Cardiac septum (tissue), 1 donor: ENCODE measurements at places on chromosomes 6 and 20. TPM values are rescaled to one million over a fixed set of nuclear protein-coding genes. Genes with fewer than 3 reads are reported as not detected.
A peak's percentile ranks its signal among the peaks of the same experiment; 100 is the strongest.

GRCh38 chr6:49531774-49532569, 18.5 kb upstream of the C6orf141 start:
- no peak for DNase-seq

DNA sequence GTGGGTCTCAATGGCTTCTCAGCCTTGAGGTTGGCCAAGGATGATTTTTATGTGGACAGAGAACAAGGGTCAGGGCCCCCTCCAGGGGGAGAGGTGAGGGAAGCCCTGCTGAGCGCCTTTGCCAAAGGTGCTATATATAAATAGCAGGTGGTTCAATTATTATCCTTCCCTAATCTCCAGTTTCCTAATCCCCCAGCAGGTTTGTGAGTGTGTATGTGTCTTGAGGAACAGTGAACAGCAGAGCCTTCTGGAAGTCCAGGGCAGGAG, 3.2 kb upstream of the SIRPA start:
- no peak for DNase-seq

GRCh38 chr6:89887452-89888137, 6.7 kb upstream of the GJA10 start:
- no peak for DNase-seq

DNA sequence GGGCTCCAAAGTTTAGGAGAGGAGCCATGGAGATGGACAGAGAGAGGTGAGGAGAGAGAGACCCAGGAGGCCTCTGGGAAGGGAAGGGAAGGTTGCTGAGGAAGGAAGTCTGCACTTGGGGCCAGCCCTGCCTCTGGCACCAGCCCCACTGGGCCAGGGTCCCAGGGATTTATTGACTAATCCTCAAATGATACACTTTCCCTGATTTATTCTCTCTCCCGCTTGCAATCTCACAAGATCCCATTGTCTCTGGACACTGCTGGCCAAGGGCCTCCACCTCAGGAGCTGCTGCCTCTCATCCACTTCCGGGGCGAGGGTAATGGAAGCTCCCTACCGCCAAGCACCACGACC, 43.6 kb upstream of the FOXP4 start:
- DNase-seq: no peak

- no peak for DNase-seq
These were observed 20.3 kb downstream of the RIN2 start for GRCh38 chr20:19778404-19778803.

DNA sequence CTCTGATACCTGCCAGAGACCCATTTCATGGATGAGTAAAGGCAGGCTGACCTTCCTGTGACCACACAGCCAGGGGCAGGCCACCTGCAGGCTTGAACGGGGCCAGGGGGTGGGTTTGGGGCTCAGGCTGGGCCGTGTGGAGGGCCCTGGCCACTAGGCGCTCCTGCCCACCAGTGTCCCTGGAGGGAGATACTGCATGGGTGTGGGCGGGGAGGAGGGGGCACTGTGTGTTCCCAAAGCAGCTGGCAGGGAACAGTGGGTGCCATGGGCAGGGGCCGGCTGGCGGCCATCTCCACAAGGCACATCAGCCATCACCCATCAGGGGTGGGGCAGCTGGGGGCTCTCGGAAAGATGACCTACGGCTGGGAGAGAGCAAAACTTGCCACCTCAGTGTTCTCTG, 15.4 kb downstream of the SRC start:
- DNase-seq: no peak

DNA sequence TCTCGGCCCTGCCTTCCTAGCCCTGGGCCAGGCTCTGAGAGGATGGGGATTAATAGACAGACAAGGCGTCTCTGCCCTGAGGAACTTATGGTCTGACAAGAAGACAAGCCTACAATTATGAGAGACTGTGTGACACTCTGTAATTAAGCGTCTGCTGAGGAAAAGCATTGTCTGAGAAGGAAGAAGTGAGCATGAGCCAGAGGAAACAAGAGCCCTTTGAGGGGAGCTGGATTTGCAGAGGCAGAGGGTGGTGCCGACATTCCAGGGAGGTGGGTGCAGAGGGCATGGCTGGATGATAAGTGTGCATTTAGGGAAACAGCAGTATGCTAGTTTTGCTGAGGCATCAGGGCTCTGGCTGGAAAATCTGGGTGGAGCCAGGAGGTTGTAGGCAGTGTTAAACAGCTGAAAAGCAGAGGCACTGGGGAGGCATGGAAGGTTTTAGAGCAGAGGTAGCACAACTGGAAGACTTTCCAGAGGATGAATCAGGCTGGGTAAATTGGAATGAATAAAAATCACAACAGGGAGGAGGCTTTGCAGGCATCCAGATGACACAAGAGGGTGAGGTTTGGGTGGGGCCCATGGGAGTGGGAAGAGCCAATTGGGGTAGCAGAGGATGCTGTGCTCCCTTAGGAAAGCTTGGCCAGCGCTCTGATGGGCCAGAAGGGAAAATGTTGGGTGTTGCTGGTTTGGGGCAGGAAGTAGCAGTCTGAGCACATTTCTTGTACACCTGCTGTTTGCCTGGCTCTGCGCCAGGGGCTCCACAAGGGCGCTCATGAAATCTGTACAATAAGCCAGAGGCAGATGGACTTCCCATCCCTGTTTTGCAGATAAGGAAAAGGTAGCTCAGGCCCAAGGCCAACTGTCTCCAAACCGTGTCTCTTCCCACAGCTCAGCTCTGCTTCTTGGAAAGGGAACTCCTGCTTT, 74.0 kb upstream of the MYL9 start:
- no peak for DNase-seq

- no peak for DNase-seq
These were observed 73.8 kb downstream of the CDK19 start for GRCh38 chr6:110741517-110741916.

DNA sequence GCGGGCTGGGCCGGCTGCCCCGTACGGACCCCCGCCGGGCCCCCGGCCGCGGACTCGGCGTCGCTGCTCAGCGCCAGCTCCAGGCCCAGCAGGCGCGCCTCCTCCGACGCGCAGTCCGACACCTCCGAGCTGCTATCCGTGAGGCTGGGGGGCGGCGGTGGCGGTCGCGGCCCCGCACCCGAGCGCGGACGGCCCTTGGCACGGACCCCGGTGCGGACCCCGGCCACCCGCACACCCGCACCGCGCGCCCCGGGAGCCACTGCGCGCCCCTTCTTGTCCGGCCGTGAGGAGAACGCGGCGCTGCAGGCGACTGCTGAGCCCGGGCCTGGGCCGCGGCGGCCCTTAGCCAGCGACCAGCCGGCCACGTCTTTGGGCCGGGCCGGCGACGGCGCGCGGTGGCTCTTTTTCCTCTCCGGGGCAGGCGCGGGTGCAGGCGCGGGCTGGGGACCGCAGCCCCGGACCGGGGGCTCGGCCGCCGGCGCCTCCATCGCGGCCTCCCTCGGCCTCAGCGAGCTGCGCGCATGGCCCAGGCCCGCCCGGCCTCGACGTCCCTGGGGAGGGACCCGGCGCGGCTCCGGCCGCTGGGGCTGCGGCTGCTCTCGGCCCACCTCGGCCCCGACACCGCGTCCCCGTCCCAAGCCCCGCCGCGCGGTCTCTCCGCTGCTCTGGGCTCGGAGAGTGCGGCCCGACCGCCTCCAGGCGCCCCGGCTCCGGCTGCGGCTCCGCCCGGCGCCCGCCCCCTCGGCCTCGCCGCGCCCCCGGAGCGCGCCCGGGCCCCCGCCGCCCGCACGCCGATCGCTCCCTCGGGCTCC, 12.9 kb upstream of the TLDC2 start:
- no peak for DNase-seq

DNA sequence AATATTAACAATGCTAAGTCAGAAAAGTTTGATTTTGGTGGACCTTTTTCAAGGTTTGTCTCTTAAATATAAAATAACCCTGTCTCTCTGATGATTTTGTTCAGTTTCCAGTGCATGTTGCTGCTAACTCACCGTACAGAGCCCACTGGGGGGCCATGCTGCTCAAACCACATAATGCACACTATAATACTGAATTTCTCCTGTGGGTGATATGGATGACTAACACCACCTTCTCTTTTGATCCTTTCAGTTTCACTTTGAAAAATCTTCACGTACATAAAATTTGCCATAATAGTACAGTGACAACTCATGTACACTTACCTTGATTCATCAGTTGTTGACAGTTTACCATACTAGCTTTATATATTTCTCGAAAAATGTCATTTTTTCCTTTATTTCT, 506.6 kb upstream of the MAN1A1 start:
- no peak for DNase-seq

DNA sequence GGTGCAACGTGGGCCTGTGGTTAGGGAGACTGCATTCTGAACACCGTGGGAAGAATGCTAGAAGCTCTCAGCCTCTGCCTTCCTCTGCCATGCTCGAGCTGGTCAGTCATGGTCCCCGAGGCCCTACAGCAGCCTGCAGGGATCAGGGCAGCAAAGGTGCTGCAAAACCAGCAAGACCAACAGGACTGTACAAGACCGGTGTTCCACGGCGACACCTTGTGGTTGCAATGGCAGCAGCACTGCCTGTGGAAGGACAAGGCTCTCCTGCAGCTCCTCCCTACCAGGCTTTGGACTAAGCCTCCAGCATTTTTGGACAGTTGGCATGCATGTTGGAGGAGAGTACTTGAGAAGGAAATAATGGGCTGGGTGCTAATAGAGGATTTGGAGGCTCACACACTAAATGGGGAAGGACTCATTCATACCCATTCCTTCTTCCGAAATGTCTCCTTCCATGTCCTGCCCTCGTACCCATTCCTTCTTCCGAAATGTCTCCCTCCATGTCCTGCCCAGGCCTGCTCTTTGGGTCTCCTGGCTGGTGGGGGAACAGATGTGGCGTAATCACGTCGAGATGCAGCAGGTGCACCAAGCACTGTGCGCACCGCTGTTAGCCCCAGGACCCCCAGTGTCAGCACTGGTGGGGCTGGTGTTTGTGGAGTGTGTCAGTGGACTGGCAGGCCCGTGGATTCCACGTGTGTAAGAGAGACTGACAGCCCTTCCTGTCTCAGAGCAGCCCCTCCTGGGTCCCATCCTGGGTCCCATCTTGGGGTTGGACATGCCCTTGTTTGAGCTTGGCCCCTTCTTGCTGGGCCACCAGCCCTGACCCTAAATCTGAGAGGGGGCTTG, 18.6 kb upstream of the MYT1 start:
- DNase-seq: peak; percentile 65

DNA sequence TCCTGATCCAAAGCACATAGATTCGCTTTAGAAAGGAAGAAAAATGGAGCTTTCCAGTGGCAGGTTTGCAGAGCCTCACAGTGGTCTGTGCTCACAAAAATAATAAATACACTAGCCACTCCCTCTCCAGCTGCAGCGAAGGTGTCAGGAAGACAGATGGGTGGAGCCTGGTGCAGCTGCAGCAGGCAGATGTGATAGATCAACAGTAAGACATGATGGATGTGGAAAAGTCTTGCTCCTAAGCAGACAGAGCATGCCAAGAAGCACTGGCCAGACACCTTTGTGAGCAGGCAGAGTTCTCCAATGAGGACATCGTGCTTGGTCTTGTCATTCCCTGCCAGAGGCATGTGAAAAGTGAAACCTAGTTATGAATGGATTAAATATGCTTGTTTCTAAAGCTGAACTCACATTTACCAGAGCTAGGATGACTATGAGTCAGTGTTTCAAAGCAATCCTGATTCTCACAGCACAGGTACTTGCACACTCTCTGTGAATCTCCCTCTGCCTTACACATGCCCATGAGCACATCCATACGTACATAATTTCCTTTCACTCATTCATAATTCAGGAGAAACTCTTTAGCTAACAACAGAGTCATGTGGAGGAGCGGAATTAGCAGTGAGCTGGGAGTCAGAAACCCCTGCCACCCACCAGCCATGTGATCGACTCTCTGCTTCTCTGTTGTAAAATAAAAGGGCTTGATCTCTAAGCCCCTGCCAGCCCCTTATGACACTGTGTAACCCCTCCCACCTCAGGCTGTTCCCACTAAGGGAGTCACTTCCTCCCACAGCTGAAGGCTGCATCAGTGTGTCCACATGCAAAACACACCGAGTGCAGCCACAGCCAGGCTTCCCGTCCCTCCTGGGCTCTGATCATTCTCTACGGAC, 111.2 kb downstream of the SCML4 start:
- DNase-seq: peak; percentile 49

The TINAG gene
- 0.70 TPM for total RNA-seq

The CALHM4 gene
- not detected for total RNA-seq

The ULBP3 gene
- total RNA-seq: 0.57 TPM

The UNC5CL gene
- 1.0 TPM for total RNA-seq

The CRYBG1 gene
- 1.7 TPM for total RNA-seq
